ENCODE measurements at places on chromosomes 4 and X.

- no peak for DNase-seq
Measured at GRCh38 chrX:50973199-50973598, 62.7 kb downstream of the BMP15 start.

DNA sequence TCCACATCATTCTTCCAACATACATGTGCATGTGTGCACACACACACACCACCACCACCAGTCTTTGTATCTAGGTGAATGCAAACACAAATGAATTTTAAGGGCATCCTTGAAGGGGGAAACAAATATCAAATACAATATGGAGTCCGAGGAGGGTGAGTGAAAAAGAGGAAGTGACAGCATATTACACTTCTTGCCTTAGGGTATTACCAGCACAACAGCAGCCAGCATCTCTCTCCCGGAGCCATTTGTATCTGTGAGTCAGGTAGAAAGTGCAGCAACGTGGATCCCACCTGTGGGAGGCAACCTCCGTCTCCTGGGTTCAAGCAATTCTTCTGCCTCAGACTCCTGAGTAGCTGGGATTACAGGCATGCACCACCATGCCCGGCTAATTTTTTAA, 483.2 kb downstream of the SMARCA1 start:
- no peak for DNase-seq

DNA sequence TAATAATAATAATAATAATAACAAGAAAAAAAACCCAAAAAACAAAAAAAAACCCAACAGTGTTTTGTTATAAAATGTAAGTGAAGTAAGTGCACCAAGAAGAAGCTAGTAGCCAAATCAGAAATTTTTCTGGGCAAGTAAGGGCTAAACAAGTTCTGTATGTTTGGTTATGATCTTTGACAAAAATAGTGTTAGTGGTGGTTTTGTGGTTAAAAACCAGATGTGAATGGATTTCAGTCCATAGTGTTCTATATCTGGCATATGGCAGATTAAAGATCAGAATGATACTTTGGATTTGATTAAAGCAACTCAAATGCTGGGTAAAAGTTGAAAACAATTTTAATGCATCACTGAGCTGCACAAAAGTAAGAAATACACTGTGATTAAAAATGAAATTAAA, 116.5 kb upstream of the NDST4 start:
- no peak for DNase-seq

- DNase-seq = no peak
Measured at GRCh38 chr4:183552274-183553146, 47.7 kb downstream of the ING2 start.

DNA sequence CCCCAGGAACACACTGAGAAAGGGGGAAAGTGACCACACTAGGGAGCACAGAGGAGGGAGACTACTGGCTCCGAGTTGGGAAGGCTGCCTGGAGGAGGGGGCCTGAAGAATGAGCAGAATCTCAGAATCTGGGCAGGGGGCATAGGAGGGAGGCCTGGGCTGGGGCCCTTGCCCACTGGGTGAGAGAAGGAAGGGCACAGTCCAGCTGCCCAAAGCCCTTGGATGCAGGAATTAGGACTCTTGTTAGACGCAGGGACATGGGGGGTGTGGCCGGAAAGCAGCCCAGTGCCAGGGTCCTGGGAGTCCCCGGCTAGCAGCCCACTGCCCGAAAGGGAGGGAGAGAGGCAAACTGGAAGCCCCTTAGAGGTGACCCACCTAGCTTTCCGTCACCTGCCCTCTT, 1.9 kb upstream of the DUSP9 start:
- DNase-seq = no peak

DNA sequence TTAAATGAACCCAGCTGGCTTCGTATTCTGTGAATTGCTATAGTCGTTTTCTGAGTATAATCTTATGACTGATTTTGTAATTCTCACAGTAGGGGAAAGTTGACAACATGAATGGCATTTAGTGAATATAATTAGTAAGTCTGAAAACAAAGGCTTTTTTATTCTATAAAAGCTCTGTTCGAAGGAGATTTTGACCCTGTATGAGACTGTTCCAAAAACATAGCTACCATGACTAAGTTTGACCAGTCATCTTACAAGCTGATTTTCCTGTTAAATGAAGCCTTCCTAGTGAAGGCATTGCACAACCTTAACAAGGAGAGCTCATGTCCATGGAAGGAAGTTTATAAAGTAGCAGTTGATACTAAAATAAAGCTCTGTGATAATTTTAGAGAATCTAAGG, 242.3 kb downstream of the RPA4 start:
- no peak for DNase-seq

All from NCI-H748 treated with DMSO at 0.1 percent for 48 hours (cell line).